ENCODE measurements at places on chromosomes 7 and 10. TPM values are rescaled to one million over a fixed set of nuclear protein-coding genes. Genes with fewer than 3 reads are reported as not detected.

Gene C10orf88
- polyA plus RNA-seq, result 21.2 TPM

Gene CRPPA
- polyA plus RNA-seq, result 5.6 TPM

Gene PODXL
- polyA plus RNA-seq, result 770 TPM

Gene PIK3CG
- polyA plus RNA-seq, result 3.7 TPM

Gene SRRM3
- polyA plus RNA-seq, result 0.83 TPM

Gene ZWINT
- 61.8 TPM for polyA plus RNA-seq

Gene SPDYE2
- polyA plus RNA-seq, result 3.4 TPM

Gene NUTM2E
- 0.10 TPM for polyA plus RNA-seq

- no peak for DNase-seq
Observed at GRCh38 chr7:106015381-106016218, 52.5 kb downstream of the CDHR3 start.

GRCh38 chr7:135575296-135575695, 17.6 kb downstream of the NUP205 start:
- DNase-seq, result no peak

- DNase-seq, result no peak
Observed at GRCh38 chr7:101814081-101814990, 3.1 kb upstream of the CUX1 start.

GRCh38 chr10:11625019-11625735, 13.7 kb upstream of the USP6NL start:
- no peak for DNase-seq

DNA sequence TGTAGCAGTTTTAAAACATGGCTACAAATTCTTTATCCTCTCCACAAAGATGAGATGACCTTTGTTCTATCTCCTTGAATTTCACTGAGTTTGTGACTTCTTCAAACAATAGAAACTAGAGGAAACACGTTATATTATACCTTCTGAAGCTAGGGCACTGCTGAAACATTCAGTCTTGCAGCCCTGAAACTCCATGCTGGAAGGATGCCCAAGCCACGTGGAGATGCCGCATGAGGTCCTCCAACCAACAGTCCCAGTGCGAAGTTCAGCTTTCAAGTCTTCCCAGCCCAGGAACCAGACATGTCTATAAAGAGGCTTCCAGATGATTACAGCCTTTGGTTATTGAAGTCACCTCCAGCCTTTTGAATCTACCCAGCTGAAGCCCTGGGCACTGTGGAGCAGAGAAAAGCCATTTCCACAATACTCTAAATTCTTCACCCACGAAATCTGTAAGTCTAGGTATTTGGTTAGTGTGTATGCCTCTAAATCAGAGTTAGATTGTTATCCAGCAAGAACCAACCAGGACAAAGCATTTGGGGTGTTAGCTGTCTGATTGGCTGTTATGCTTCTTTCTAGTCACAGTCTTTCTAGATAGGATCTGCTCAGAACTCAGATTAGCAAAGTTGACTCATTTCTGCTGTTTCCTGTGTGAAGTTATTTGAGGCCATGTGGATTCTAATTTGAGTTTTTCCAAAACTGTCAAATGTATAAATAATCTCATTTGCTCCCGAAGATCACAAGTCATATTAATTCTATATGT, 186.5 kb upstream of the TMEM72 start:
- no peak for DNase-seq

DNA sequence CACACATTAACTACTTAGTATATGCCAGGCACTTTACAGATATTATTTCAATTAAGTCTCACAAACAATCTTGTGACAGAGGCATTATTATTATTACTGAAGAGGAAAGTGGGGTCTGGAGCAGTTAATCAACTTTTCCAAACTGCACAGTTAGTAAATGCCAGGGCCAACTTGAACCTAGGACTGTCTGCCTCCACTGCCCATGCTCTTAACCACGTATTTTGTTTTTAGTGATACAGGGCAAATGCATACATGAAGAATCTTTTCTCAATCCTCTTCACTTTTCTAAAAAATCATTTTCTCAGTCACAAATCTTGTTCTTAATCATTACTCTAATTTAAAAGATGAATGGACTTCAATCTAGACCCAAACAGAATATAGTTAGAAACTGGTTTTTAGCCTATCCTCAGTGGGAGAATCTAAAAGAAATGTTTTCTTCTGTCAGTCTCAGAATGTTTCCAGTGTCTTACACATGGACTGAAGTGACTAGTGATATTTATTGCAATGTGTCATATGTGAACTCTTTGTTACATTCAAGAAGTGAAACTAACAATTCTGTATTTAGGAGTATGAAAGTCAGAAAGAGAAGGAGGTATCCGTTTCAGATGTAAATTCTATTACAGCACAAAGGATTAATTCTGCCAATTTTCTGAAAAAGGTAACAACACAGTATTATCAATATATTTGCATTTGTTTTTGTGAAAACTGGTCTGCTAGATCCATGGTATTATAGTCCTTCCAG, 55.5 kb upstream of the CCNJ start:
- DNase-seq, result no peak

DNA sequence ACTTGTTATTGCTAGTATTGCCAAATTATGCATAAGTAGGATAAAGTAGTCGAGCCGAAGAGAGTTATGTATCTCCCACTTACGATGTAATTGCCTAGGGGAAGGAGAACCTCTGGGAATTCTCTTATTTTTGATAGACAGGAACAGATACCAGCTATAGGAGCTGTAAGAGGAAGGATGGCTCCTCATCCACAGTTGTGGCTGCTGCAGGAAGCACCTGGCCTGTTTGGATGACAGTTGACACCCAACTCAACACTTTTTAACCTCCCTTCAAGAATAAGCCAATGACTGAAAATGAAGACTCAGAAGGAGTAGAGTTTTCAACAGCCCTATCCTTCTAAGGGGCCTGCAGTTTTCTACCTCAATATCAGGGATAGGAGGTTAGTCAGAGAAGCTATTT, 6.3 kb downstream of the DYDC1 start:
- DNase-seq, result no peak

- DNase-seq, result no peak
Observed at GRCh38 chr10:12348870-12349628, at the start of gene CAMK1D. Gene CAMK1D (plus strand): TSS chr10:12349547.

- DNase-seq, result no peak
Observed at GRCh38 chr10:104080762-104081161, 4.9 kb downstream of the COL17A1 start.

DNA sequence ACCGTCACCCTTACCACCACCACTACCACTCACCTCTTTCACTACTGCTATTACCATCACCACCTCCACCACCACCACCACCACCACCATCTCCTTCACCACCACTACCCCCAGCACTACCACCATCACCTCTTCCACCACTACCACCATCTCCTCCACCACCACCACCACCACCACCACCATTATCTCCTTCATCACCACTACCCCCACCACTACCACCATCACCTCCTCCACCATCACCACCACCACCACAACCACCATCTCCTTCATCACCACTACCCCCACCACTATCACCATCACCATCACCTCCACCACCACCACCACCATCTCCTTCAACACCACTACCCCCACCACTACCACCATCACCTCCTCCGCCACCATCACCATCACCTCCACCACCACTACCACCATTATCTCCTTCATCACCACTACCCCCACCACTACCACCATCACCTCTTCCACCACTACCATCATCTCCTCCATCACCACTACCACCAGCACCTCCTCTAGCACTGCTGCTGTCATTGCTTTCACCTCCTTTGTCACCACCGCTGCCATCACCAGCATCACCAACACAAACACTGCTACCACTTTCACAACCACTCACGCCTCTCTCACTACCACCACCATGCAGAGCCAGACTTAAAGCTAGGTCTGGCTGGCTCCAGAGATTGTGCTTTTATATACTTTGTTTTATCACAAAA, 109.3 kb downstream of the ICA1 start:
- DNase-seq, result no peak

DNA sequence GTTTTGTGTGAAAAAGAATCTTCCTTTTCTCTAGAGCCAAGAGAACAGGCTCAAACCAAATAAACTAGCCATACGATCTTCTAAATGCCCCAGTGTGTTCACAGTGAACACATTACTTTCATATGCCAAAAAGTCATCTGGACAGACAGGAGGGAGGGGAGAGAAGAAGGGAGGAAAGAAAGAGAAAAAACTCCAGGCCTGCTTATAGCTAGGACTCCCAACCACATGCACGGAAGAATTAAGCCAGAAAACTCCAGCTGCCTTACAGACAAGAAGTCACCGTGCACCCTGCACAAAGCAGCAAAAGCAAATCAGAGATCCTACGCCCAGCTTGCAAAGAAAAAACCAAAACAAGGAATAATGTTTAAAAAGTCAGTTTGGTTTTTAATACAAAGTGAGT, 34.3 kb downstream of the SNX8 start:
- DNase-seq, result no peak

GRCh38 chr10:110413903-110414547, 83.7 kb upstream of the DUSP5 start:
- DNase-seq, result no peak

- no peak for DNase-seq
Observed at GRCh38 chr10:107880185-107880584, 715.7 kb upstream of the SORCS1 start.

DNA sequence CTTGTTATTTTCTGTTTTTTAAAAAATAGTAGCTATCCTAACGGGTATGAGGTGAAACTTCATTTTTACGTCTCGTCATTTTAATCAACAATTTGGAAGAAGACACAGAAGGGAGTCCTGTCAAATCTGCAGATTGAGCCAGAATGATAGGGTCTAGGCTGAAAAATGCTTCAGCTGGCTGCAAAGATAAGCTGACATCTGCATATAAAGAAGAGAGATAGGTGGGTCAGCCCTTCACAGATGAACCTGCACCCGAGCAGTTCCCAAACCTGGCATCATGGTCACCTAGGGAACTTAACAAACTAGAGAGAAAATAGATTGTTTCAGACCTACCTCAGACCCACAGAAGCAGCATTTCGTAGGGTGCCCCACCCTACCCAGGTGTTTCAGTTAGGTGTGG, 35.2 kb upstream of the BMPR1A start:
- no peak for DNase-seq

- DNase-seq, result no peak
Observed at GRCh38 chr10:7383442-7383841, 27.4 kb downstream of the SFMBT2 start.

- no peak for DNase-seq
Observed at GRCh38 chr7:129689995-129690581, 78.6 kb downstream of the NRF1 start.

- peak; percentile 97 for DNase-seq
Observed at GRCh38 chr10:21724687-21725367, 190.8 kb downstream of the MLLT10 start.

- no peak for DNase-seq
Observed at GRCh38 chr10:1152386-1153250, 96.4 kb downstream of the WDR37 start.

GRCh38 chr7:128729494-128729893, 9.7 kb upstream of the CALU start:
- DNase-seq, result no peak

DNA sequence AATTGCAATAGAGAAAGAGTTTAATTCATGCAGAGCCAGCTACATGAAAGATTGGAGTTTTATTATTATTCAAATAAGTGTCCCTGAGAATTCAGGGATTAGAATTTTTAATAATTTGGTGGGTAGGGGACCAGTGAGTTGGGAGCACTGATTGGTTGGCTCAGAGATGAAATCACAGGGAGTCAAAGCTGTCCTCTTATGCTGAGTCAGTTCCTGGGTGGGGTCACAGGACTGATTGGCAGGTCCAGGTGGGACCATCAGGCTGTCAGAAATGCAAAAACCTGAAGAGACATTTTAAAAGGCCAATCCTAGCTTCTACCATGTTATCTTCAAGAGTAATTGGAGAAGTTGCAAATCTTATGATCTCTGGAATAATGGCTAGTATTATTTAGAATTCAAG, 56.0 kb upstream of the KAT6B start:
- DNase-seq, result no peak
